Uterine smooth muscle cell (primary cell): ENCODE measurements at places on chromosomes 2 and 18. TPM values are rescaled to one million over a fixed set of nuclear protein-coding genes. Genes with fewer than 3 reads are reported as not detected.

SH2D6 gene
- total RNA-seq = 0.89 and 1.4 TPM in 2 replicates

ACADL gene
- total RNA-seq = 0.11 and 0.50 TPM in 2 replicates

C2orf78 gene
- total RNA-seq = not detected in 2 replicates

GALR1 gene
- under 0.01 TPM in 1 of 2 replicates, not detected in the other for total RNA-seq

NT5C1B gene
- 0.33 TPM in 1 of 2 replicates, not detected in the other for total RNA-seq

PSMG2 gene
- 51.0 and 72.8 TPM in 2 replicates for total RNA-seq

SLC9A4 gene
- not detected in 2 replicates for total RNA-seq

MDH1B gene
- 0.44 and 1.6 TPM in 2 replicates for total RNA-seq

CD8B2 gene
- total RNA-seq = not detected in 2 replicates

RBBP8 gene
- total RNA-seq = 37.2 and 40.5 TPM in 2 replicates

HES6 gene
- 2.1 and 5.5 TPM in 2 replicates for total RNA-seq

XRCC5 gene
- total RNA-seq = 222 and 386 TPM in 2 replicates

TEKT4 gene
- total RNA-seq = not detected in 2 replicates

SLC5A7 gene
- not detected in 2 replicates for total RNA-seq

SLC4A5 gene
- total RNA-seq = 0.25 and 0.44 TPM in 2 replicates

ESPNL gene
- total RNA-seq = 4.5 and 9.2 TPM in 2 replicates

MALT1 gene
- 27.7 and 33.2 TPM in 2 replicates for total RNA-seq

IFIH1 gene
- total RNA-seq = 5.6 and 5.7 TPM in 2 replicates

USP34 gene
- 117 and 135 TPM in 2 replicates for total RNA-seq

ADAM23 gene
- total RNA-seq = 9.9 and 10.5 TPM in 2 replicates

CYTIP gene
- total RNA-seq = not detected in 2 replicates

SS18 gene
- 108 and 139 TPM in 2 replicates for total RNA-seq

GFPT1 gene
- 73.7 and 106 TPM in 2 replicates for total RNA-seq

SERPINB12 gene
- not detected in 2 replicates for total RNA-seq

CLHC1 gene
- 7.3 and 11.5 TPM in 2 replicates for total RNA-seq

RIT2 gene
- total RNA-seq = not detected in 2 replicates

NCKAP5 gene
- 0.55 and 1.6 TPM in 2 replicates for total RNA-seq

CCDC150 gene
- total RNA-seq = 6.4 and 14.7 TPM in 2 replicates

DTNA gene
- total RNA-seq = 12.5 and 17.2 TPM in 2 replicates

DNAJB2 gene
- 47.1 and 51.1 TPM in 2 replicates for total RNA-seq

CD8B gene
- not detected in 2 replicates for total RNA-seq

NPHP1 gene
- 5.4 and 5.6 TPM in 2 replicates for total RNA-seq

IL1R2 gene
- not detected in 2 replicates for total RNA-seq

ANKRD30BL gene
- total RNA-seq = not detected in 2 replicates

TRIM43 gene
- total RNA-seq = not detected in 2 replicates

PRSS56 gene
- not detected in 2 replicates for total RNA-seq

SCN2A gene
- total RNA-seq = 4.1 and 6.4 TPM in 2 replicates

GPBAR1 gene
- total RNA-seq = 0.12 TPM in 1 of 2 replicates, not detected in the other

ARL4C gene
- total RNA-seq = 39.3 and 46.0 TPM in 2 replicates

IL36RN gene
- under 0.01 TPM in 1 of 2 replicates, not detected in the other for total RNA-seq

GPR45 gene
- total RNA-seq = not detected in 2 replicates

UBXN4 gene
- 83.4 and 95.3 TPM in 2 replicates for total RNA-seq

GPC1 gene
- total RNA-seq = 70.9 and 115 TPM in 2 replicates

ARHGEF33 gene
- 0.22 and 1.5 TPM in 2 replicates for total RNA-seq

SCN3A gene
- 0.12 and 0.66 TPM in 2 replicates for total RNA-seq

SCG2 gene
- total RNA-seq = 0.44 and 0.50 TPM in 2 replicates

FSHR gene
- total RNA-seq = not detected in 2 replicates

EPB41L3 gene
- 8.7 and 16.6 TPM in 2 replicates for total RNA-seq
